Temporal lobe (tissue), 4 donors: ENCODE measurements at places on chromosomes 4 and X. TPM values are rescaled to one million over a fixed set of nuclear protein-coding genes. Genes with fewer than 3 reads are reported as not detected.

EGF gene
- under 0.01 TPM for total RNA-seq

TMEM255A gene
- 3.0 TPM for total RNA-seq

COL4A5 gene
- 15.2 TPM for total RNA-seq

CENPVL3 gene
- total RNA-seq, result 1.2 TPM
